ENCODE measurements at places on chromosomes 6 and 20.

GRCh38 chr6:158039178-158039557 is 57.5 kb downstream of the SYNJ2 start:
- DNase-seq = no peak

- DNase-seq = no peak
Measured at GRCh38 chr6:90219209-90219985, 77.2 kb downstream of the BACH2 start.

DNA sequence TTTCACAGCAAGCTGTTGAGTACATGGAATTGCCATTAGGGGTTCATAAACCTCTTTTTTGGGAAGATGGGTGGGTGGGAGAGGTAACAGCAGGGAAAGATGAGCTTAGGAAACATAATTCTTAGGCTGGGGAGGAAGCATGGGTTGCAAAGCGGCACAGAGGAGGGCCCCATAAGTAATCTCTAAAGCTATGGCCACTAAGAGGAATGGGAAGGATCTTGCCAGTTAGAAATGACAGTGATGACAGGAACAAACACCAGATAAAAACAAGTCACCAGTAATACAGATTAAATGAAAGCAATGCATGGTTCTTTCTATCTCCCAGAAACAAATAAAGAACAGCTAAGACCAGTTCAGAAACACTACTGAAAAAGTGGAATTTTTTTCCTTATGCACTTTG is 31.0 kb upstream of the PRELID3B start:
- no peak for DNase-seq

DNA sequence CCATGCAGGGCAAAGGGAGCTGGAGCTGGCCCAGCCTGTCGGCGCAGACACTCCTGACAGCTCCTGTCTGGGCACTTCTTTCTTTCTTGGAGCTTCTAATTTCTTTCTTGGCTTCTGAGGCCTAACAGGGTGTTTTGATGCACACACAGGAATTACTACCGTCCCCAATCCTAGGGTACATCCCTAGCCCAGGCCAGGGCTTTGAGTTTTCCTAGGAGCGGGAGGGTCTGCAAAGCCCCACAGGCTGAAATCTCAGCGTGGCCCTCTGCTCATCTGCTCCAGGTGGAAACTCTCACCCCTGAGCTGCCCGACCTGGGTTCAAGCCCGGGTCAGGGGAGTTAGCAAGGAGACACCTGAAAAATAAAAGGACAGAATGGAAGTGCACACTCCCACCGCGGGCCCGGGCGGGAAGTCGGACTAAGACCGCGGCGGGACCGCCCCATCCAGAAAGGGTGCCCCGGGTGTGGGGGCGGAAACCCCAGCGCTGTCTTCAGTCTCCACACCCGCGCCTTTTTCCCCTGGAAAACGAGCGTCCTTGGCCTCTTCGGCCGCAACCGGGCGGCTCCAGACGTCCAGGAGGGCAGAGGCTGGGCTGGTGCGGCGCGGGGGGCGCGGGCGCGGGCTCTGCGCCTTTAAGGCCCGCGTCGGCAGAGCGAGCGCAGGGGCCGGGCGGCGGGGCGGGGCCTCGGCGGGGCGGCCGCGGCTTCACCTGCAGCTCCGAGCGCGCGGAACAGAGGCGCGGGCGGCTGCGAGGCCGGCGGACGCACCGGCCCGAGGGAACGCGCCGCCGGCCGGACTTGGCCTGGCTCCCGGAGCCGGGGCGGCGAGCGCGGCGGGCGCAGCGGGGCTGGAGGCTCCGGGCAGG is at the start of gene CDH4:
CDH4 (plus strand) TSS at position 733 of the 865 bp plus-strand sequence.
- no peak for DNase-seq

DNA sequence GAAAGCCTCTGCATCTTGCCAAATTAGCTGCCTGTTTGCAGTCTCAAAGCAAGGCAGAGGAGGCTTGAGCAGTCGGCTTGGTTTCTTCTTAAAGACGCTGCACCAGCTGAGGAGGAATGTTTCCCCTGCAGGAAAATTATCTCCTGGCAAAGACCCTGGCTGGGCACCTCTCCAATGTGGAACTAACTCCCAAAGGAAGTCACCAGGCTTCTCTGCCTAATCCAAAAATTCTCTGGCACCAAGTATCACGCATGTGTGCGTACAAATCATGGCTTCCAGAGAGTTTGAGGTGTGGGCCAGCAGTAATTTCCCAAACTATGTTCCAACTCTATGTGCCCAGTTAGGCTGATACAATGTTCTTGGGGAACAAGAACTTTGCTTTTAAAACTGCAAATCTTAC is 176.2 kb downstream of the KIF16B start:
- DNase-seq = no peak

- no peak for DNase-seq
Measured at GRCh38 chr6:1605893-1606779, 3.6 kb upstream of the FOXC1 start.

GRCh38 chr6:128380891-128381290 is 139.5 kb downstream of the PTPRK start:
- no peak for DNase-seq

DNA sequence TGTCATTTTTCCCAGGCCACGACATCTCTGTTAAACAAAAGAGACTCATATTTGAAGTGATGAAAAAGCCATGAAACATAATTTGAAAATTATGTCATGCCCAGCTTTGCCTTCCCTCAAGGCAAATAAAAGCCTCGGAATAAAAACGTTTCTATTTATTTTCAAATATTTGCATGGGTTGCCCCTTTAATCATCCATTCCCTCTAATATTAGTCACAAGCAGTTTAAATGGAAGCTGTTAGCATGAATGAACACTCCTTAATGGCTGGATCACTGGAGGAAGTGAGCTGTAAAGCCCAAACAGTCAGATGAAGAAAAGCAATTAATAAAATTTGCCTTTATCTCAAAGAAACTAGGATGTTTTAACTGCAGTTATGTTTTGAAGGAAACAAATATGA is 69.3 kb upstream of the STMND1 start:
- no peak for DNase-seq

DNA sequence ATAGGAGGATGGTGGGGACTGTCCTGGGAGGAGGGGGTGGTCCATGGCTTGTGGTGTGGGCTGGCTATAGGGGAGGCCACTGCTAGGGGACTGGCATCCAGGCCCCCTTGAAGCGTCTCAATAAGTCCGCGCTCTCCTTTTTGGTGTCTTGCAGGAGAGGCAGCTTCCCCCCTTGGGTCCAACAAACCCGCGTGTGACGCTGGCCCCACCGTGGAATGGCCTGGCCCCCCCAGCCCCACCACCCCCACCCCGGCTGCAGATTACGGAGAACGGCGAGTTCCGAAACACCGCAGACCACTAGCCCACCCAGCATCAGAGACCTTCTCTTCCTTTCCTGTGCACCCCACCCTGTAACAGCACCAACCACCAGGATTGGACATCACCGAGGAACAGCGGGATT is 2.8 kb upstream of the ZBTB9 start:
- DNase-seq = no peak

DNA sequence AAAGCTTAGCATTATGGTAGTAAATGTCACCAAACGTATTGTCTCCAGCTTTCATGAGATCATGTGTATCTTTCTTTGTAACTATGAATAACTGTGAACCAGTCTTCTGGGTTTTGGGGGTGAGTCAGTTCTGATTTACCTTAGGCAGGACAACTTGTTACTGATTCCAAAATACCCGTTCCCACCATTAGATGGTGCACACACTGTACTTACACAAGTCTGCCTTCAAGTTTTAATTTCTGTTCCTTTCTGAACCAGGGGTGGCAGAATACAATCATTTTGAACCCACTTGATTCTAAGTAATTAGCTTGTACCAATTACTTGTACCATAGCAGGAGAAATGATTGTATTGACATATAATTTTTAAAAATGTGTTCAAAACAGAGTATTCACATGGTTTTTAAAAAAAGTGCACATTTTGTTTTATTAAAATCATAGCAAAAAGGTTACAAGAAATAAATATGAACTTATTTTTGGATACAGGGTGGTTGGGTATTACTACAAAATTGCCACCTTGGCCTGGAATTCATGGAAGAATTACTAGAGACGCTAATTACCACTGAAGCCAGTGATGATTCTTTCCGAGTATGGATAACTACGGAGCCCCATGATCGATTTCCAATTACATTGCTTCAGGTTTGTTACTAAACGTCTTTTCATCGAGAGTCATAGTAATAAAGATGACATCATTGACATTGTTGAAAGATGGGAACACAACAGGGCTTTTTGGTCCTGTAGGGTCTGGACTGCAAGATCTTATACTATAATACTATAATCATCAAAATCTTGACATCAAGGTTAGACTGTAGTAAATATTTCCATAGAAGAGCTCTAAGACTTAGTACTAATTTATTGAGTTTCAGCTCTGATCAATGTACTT is 75.2 kb upstream of the GLP1R start:
- DNase-seq = peak; percentile 3

DNA sequence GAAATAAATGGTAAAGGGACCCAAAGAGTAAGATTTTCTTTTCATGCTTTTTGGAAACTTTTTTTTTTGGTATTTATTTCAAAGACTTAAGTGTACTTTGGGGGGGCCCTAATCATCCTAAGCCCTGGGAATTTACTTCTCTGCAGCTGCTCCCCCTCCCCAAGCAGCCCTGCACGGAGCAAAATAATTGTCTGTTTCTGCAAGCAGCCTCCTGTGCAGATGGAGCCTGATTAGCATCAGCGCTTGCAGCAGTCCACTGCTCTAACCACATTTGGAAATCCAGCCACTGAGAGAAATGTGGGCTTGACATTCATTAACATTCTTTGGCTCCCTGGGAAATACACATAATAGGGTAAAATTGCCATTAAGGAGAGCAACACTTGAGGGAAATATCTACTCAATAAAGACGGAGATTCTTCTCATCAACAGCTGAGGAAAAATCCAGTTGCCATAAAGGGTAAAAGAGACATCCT is 309.2 kb upstream of the MAP3K7 start:
- no peak for DNase-seq

- no peak for DNase-seq
Measured at GRCh38 chr6:27293436-27294098, 18.5 kb downstream of the POM121L2 start.

DNA sequence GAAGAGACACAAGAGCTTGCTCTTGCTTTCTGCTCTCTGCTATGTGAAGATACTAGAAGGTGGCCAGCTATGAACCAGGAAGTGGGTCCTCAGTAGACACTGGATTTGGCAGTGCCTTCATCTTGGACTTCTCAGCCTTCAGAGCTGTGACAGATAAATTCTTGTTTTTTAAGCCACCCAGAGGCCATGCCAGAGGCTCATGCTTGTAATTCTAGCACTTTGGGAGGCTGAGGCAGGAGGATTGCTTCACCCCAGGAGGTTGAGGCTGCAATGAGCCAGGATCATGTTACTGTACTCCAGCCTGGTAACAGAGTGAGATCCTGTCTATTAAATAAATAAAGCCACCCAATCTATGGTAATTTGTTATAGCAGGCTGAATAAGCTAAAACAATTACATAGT is 185.5 kb upstream of the SALL4 start:
- DNase-seq = no peak

DNA sequence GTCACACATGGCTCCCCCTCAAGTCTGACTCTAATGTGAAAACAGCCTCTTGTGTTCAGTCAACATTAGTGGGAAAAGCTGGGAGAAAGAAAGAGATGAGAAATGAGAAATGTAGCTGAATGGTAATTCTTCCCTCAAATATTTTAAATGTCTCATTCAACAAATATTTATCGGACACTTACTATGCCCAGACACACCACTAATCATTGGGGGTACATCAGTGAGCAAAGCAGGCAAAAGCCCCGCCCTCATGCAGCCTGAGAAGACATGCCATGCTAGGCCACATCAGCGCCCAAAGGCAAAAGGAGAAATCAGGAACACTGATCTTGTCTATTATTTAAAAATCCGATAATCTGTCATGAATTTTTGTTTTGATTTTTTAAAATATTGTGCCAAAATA is 89.9 kb upstream of the ASF1A start:
- DNase-seq = no peak

DNA sequence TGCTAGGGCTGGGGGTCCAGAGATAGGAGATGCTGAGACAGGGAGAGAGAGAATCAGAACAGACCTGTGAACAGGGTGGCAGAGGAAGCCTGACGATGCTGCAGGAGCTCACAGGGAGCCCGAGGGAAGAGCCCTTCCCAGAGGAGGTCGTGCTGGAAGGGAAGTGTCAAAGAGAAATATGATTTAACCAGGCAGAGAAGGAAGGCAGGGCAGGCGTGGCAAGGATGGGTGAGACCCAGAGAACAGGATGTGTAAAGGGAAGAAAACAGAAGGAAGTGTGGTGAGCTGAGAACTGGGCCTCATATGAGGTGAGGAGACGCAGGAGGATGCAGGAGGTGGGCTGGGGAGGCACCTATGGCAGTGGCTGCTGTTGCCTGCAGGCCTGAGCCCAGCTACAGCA is 105.6 kb downstream of the ZDHHC14 start:
- DNase-seq = no peak

DNA sequence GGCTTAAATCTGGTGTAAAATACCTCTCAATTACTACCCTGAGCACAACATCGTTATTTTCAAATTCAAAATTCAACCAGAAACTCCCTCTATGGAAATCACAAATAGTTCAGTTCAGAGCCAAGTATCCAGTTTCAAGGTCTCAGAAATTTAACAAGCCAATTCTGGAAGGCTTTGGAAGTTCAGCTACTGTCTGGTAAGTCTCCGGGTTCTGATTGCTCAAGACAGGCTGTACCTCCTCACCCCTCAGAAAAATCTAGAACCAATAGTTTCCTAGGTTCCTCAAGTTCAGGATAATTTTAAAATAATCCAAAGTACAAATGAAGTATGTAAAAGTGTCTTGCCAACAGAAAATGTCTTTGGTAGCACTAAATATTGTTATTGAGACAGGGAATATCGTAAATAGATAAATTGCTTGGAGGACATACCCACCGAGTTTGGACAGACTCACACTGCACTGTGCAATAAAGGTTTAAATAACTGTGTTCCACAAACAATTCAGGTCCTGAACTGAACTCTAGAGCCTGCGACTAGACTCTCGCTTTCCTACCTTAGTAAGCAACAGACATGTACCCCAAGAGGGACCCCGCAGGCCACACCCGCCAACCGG is 729 bp downstream of the ATG5 start:
- no peak for DNase-seq

DNA sequence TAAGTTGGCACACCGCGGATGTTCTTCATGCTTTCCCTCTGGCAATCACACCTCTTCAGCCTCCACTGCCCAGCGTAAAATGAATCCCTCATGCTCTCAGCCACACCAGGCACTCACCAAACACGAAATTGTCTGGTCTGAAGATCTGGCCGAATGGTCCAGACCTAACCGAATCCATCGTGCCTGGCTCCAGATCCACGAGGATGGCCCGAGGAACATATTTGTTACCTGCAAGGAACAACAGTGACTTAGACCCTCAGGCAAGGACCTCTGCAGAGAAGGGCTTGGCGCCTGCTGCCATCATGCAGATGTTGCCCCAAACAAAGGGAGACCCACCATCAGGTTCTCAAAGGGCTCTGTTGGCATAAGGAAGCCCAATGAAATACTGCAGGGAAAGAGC is 1.4 kb downstream of the TUBB2B start:
- no peak for DNase-seq
